D721Med (cell line): ENCODE measurements at places on chromosomes 2 and 18.

- DNase-seq, result no peak
Observed at GRCh38 chr2:64823794-64824193, 165.4 kb upstream of the SLC1A4 start.

GRCh38 chr2:204881655-204882054 lies 336.4 kb downstream of the PARD3B start:
- no peak for DNase-seq

DNA sequence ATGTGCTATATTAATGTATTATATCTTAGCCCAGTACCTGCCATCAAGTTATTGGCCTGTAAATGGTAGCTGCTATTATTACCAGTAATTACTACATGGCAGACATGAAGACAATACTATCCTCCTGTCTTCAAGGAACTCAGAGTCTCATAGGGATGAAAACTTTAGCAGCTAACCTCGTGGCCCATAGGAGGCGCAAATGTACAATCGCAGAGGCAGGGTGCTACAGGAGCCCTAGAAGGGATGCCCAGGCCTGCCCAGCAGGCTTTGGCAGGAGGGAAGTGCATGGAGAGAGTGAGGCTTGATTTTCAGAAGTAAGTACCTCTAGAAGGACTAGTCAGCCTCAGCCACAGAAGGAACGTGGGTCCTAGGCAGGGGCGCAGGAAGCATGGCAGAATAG lies 44.7 kb upstream of the KIDINS220 start:
- DNase-seq, result no peak

DNA sequence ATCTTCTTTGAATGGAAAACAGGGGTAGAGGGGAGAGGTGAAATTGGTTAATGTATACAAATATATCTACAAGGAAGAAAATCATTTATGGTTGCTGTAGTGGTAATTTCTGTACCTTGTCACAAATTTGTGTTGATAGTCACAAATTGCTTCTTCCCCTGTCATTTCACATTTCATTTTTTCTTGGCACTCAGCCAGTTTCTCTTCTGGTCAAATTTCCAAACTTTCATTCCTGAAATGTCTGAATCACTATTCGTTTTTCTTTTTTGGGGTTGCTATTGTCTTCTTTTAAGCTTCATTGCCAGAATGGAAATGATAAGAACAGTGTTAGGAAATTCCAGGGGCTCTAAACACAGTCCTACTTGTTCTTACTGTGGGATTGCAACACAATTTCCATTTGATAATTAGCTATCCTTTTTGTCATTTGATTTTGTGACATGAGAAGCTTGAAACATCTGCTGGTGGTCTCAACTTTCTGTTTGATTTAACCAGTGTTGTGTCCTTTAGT lies 136.0 kb upstream of the GCFC2 start:
- no peak for DNase-seq

DNA sequence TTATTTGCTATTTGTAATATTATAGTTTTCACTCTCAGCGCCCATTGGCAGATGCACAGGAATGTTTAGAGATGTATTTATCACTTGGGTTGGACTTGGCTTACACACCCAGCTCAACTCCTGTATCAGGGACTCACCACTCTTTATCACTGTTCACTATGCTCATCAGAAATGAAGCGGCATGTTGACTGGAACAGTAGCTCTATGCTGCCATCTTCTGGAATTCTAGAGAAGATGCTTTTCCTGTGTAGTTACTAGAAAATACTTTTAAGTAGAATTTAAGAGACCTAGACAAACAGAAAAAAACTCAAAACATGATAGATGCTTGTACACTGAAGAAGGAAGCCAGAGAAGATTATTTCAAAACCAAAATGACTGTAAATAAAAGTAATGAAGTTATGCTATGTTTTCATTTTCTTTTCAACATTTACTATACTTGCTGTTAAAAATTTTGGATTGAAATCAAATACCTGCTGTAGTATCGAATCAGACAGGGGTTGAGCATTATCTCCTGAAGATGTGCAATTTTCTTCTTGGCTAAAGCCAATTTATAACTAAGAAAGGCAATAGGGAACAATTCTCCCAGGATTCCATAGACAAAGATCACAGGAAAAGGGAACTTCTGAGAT lies 47.4 kb upstream of the NXPH2 start:
- no peak for DNase-seq

DNA sequence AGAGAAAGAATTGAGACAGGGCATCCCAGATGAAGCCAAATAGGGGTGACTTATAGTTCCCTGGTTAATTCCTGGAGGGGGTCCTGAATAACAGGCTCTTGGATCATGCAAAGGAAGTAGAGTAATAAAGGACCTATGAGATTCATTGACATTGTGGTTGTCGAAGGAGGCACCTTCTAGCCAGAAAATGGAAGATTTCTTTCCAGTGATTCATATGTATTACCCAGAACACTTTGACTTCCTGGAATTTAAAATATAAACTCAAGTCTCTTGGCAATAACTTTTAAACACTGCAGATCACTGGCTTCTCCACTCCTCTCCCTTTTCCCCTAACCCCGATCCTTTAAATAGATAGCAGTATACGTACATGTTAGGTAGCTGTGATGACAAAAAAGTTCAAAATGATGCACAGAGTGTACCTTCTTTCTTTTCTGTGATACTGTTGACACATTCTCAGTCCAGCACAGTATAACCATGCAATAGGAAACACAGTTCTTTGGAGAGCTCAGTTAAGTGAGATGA lies 211.8 kb downstream of the LTBP1 start:
- no peak for DNase-seq

DNA sequence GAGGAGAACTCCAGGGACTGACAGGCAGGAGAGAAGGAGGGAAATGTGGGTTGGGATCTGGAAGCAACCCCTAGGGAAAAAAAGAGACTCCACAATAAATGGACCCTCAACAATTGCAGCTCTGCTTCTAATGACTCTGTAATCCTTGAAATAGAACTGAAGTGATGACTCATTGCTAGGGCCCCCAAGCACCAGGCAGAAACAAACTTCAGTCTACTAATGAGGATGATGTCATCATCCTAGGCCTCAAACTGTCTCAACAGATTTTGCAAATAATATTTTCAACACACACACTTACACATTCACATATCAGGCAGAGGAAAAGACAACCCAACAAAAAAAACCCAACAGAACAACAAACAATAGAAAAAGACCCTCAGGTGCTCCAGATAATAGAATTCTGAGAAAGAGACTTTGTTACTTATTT lies 143.3 kb downstream of the HDAC4 start:
- DNase-seq, result no peak

GRCh38 chr2:240519396-240520129 lies 38.2 kb downstream of the ANKMY1 start:
- DNase-seq, result no peak

- no peak for DNase-seq
Observed at GRCh38 chr2:205908212-205909183, 177.5 kb downstream of the INO80D start.
